AG09309 (cell line): ENCODE measurements at places on chromosomes 3 and 15.

GRCh38 chr3:190044974-190045373, 75.7 kb downstream of the P3H2 start:
- DNase-seq, result no peak

- no peak for DNase-seq
These were observed 62.6 kb downstream of the DOCK3 start for GRCh38 chr3:50737193-50737905.

GRCh38 chr3:10532939-10533736, 27.8 kb upstream of the ATP2B2 start:
- DNase-seq, result no peak

DNA sequence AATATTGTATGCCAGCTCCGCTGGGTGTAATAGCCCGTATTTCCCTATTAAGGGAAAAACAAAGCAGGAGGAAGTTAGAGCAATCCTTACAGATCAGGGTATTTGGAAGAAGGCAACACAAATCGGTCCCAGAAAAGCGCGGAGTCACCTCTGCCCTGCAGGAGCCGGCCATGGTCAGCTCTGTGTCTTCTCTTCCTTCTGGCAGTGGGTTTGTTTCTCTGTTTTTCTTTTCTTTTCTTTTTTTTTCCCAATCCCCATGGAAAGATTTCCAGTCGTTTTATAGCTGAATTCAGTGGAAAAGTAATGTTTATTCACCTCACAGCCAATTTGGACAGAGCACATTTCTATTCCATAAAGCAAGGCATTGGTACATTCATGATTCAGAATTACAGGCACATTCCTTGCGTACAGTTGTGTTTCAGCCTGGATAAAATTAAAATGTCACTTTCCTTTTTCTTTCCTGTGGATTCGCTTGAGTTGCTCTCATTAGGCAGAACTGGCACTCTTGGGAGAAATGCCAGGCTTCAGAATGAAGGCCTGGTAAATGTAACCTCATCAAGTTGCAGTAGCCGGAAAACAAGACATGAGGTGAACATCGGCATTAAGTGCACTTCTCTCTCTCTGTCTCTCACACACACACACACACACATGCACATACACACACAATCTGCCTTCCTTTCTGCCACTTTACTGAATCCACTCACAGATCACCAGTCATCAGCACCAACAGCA, 204.5 kb upstream of the UBE2E1 start:
- no peak for DNase-seq
